ENCODE measurements at places on chromosomes 7 and 10.

GRCh38 chr10:22685926-22686325, 28.5 kb downstream of the PIP4K2A start:
- DNase-seq, result no peak

DNA sequence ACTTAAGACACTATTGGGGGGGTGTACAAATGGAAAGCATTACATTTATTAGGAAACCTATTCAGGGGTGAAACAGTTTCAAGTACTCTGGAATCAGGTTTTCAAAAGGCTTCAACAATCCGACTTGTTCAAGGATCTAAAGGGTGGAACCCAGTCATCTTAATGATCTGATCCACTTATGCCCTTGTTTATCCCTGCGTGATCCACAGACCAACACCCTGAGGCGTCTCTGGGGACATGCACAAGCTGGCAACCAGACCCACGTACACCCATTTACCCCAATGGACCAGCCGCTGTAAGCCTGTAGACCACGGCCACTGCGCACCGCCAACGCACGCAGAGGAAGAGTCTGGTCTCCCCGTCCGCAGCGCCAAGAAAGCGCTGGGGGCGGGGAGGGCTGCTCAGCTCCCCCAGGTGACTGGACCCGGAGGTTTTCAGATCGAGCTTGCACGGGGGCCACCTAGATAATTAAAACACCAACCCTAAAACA, 13.4 kb downstream of the HNRNPF start:
- DNase-seq, result peak; percentile 49

- no peak for DNase-seq
Observed at GRCh38 chr7:2201686-2202360, 30.9 kb downstream of the MAD1L1 start.

DNA sequence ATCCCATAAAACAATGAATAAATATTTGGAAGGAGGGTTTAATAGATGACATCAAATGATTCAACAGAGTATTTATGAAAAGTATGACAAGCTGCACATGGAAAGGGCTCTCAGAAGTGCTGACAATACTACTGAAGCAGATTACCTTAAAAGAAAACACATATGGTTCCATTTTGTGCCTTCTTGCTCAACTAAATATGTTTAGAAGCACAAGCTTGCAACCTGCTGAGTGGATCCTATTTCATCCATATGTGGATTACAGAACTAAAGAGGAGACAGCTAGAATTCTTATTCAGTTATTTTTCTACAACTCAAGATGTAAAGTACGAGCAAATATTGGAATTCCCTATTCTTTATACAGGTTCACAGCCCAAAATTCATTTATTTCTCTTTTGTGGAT, 340.6 kb downstream of the TFEC start:
- no peak for DNase-seq

GRCh38 chr10:92421550-92421949, 130.6 kb downstream of the MARCHF5 start:
- no peak for DNase-seq

GRCh38 chr10:77176232-77176631, 461.4 kb downstream of the KCNMA1 start:
- peak; percentile 27 for DNase-seq
